ENCODE measurements at places on chromosomes 12 and 14.

DNA sequence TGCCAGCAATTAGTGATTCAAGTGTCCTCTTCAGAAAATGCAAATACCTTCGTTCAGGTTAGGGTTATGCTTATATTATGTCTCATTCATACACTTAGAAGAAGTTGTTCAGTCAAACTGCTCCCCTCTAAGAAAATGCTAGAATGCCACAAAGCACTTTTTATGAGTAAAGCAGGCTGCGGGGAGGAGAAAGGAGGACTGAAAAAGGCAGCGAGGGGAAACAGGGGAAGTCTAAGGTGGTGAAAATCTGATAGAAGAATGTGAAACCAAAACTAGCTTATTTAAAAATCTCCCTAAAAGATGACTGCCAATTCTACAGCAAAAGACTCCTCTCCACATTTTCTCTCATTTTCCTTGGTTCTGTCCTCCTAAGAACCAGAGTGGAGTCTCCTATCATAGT is 70.1 kb downstream of the PRKD1 start:
- DNase-seq, result no peak

- no peak for DNase-seq
Observed at GRCh38 chr12:106126441-106127337, 12.1 kb downstream of the NUAK1 start.

DNA sequence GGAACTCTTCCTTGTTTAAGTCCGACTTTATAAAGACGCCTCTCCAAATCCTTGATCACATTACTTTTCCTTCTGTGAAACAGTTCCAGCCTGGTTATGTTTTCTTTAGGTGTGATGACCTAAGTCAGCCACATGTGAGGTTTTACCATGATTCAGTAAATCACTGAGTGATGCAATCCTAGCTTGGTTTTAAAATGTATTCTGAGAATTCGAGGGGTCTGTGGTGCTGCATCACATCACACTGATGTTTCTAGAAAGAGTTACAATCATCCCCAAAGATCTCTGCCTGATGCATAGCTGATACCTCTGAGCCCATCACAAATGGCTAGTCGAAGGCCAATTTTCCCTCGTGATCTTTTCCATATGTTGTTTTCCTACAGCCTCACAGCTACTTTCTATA is 152.7 kb downstream of the ANO2 start:
- DNase-seq, result no peak

DNA sequence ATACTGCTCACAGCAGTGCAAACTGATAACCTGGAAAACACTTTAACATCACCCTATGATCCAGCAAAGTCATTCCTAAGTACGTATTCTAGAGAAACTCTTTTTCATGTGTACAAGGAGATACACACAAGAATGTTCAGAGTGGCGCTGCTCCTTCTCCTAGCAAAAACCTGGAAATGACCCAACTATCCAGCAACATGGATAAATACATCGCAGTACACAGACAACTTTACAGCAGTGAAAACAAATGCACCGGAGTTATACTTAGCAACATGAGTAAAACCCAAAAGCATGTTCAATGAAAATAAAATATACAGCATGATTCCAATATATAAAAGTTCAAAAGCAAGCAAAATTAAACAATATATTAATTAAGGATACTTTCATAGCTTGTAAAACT is 18.7 kb downstream of the SART3 start:
- no peak for DNase-seq

DNA sequence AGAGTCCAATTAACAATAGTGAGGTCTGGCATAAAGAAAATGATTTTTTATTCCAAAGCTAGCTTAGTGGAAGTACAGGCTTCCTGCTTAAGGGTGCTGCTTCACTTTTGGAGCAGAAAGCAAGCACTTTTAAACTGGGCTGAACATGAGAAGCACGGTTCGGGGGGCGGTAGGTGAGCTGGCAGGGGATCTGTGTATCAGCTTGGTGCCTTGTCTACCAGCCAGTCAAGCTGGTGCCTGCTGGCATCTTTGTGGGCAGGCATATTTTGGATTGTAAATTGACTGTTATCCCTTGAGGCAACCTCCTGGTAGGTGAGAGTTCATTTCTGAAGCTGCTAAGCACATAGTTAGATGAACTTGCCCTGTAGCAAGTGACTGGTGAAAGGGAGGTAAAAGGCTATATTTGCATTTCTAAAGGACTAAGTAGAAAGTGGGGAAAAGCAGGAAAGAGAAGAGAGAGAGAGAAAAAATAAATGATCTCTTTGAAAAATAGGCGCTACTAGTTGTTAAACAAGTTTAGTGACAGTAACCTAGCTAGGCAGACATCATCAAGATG is 121.1 kb upstream of the SYT10 start:
- no peak for DNase-seq

DNA sequence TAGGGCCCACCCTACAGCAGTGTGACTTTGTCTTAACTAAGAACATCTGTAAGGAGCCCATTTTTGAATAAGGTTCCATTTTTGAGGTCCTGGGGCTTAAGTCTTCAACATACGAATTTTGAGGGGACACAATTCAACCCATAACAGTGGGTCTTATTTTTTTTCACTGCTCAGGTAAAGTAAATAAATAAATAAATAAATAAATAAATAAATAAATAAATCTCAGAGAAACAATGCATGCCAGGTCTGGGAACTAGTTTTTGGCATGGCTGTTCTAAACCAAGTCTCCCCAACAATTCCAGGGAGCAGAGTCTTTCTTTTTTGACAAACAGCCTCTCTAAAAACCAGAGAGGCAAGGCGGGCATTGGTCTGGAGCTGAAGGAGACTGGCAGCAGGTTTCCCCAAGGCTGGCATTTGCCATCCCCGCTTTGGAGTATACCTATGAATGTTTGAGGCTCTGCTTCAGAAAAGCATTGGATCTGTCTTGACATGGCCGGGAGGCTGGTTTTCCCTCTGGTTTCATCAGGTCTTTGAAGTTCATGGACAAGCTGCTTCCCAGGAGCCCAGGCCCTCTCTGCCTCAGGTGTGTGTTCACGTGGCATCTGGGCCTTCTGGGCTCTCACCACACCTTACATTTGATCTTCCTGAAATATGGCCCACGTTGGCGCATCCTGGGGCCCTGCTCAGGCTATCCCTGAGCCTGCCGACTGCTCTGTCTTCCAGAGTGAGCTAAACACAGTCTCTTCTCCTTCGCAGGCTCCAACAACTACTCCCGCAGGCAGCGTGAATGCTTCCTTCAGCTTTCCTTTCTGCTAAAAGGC is 545.2 kb downstream of the BCL11B start:
- no peak for DNase-seq

DNA sequence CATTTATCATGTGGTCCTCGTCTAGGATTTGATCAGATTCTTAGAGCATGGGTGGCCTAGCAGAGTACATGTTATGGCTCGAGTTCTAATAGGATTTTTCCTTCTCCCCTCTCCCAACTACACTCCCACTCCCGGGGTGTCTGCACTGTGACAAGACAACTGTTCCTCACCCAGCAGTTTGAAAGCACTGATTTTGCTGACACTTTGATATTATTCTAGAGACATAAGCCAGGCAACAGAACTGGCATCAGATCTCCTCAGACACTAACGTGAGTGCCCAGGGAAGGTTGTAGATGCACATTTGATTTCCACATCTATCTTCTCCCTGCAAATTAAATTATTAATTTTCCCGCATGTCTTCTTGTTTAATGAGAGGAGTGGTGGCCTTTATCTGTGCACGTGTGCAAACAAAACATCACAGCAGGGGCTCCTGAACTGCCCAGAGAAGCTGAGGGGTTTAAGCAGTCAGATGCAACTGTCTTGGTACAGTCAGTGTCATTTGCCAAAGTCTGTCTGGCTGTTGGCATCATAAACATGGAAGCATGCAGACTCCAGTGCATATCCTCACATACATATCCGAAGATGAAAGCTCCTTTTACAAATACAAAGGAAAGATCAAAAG is 491.8 kb downstream of the NPAS3 start:
- DNase-seq, result no peak

DNA sequence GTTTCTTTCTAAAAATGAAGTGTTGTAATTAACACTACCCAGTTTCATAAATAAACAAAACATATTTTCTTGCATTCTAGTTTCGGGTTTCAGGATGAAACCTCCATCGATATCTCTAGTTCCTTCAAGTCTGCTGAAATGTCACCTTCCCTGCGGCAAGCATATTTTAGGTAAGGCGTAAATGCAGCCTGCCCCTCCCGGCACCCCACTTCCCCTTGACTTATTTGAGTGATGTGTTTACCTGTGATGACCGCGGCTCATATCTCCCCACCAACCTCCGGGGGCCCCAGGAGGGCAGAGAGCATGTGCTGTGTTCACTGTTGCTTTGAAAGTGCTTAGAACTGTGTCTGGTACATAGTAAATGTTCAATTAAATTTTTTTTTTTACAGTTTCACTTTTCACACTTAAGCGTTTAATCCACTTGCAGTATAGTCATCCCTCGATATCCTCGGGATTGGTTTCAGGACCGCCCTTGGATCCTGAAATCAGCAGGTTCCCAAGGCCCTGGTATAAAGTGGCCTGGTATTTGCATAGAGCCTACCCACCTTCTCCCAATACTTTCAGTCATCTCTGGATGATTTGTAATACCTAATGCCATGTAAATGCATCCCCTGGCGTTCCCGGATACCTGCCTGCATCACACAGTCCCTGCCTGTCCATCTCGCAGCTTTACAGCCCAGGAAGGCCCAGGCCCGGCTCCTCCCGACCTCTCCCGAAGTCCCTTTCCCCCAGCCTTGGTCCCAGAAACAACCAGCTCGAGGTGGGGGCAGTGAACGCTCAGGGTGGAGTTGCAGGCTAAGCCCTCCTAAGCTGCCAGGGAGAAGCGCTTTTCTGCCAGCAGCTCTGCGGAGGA is 40.2 kb upstream of the FBRSL1 start:
- DNase-seq, result no peak

Measured in AG09309 (cell line).